ENCODE measurements at places on chromosomes 7 and 10. TPM values are rescaled to one million over a fixed set of nuclear protein-coding genes. Genes with fewer than 3 reads are reported as not detected.

DNA sequence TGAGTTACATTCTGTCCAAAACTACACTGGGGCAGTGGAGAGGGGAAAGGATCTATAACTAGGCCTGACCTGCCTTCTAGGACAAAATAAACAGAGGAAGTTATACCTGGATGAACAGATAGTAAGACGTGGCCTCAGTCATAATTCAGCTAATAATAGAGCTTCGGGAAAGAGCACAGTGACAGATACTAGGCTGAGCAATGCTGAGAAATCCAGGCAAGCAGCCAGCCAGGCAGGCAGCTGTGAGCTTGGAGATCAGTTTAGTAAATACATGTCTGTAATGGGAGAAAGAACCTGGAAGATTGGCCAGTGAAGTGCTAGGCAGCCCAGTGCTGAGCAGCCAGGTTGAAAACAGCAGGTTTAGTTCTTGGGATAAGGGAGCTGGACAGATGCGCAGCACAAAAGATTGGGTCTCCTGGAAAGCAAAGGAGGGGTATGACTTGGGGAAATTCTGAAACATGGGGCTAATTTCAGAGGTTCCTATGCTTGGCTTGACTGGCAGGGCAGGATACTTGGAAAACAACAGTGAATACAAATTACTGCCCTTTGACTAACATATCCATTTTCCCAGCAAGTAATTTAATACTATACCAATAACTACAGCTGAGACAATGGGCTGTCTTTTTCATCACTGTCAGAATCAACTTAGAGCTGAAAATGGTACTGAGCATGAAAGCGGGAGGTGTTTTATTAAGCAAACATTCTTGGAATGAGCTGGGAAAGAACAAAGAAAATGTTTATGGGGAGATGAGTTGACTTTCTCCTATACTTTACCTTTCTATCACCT lies 140.8 kb downstream of the DGKB start:
- peak; percentile 7 for DNase-seq

- peak; percentile 62 for DNase-seq
These were observed 277.8 kb downstream of the EXOC4 start for GRCh38 chr7:133530682-133531081.

GRCh38 chr10:103086261-103086660 lies 106.8 kb downstream of the NT5C2 start:
- DNase-seq, result no peak

Gene CYP3A7
- total RNA-seq, result not detected

Gene PDE6C
- not detected for total RNA-seq

GRCh38 chr10:14112056-14112455 lies 218.7 kb downstream of the FRMD4A start:
- no peak for DNase-seq

GRCh38 chr10:85318809-85319807 lies 990.7 kb downstream of the CCSER2 start:
- DNase-seq, result no peak

Gene SYT15B
- 0.09 TPM for total RNA-seq

GRCh38 chr10:131050162-131050766 lies 261.3 kb downstream of the TCERG1L start:
- DNase-seq, result peak; percentile 13

- no peak for DNase-seq
These were observed 64.3 kb upstream of the NKX6-2 start for GRCh38 chr10:132850246-132850645.

GRCh38 chr7:122618585-122619189 lies 80.2 kb downstream of the RNF133 start:
- DNase-seq, result no peak

Gene PNLIPRP1
- not detected for total RNA-seq

GRCh38 chr7:151008143-151008510 lies 16.2 kb downstream of the ATG9B start:
- DNase-seq, result no peak

Gene ADAM12
- 59.9 TPM for total RNA-seq

Gene CHST15
- 9.5 TPM for total RNA-seq

Gene MYOF
- 124 TPM for total RNA-seq

Gene SORCS1
- total RNA-seq, result not detected

DNA sequence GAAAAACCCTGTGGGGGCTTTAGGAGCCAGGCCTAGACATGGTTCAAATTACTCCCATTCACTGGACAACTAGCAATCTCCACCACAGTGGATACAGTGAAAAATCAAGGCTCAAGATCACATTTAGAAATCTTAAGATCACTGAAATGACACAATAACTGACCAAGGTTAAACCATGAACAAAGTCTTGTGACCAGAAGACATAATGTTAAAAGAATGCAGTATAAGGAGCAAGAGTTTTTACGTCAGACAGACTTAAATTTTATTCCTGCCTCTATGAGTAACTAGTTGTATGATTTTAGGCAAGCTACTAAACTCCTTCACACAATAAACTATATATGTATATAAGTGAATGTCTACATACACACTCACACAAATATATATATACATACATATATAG lies 68.5 kb downstream of the MICU1 start:
- no peak for DNase-seq

DNA sequence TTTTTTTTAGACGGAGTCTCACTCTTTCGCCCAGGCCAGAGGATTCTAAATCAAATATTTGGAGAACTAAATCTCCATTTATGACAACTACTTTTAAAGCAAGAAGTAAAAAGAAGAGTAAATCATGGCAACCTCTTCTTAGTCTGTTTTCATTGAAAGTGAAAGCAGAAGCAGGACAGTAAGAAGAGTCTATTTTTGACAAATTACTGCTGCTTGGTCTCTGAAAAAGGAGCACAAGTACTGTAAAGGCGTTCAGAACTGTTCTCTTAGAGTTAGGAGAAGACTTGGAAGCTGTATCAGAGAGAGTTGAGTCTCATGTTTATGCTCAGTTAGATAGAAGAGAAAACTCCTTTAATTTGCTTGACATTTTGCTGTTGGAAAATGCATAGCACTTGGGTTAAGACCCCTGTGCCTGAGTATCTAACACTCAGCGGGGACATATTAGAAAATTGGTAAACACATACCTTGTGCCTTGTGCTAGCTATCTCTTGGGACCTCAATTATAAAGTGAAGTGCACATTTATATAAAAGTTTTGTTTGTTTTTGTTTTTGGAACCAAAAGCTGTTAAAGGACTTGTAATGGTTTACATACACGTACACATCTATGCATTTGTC lies 433.0 kb downstream of the ANKRD7 start:
- DNase-seq, result no peak

DNA sequence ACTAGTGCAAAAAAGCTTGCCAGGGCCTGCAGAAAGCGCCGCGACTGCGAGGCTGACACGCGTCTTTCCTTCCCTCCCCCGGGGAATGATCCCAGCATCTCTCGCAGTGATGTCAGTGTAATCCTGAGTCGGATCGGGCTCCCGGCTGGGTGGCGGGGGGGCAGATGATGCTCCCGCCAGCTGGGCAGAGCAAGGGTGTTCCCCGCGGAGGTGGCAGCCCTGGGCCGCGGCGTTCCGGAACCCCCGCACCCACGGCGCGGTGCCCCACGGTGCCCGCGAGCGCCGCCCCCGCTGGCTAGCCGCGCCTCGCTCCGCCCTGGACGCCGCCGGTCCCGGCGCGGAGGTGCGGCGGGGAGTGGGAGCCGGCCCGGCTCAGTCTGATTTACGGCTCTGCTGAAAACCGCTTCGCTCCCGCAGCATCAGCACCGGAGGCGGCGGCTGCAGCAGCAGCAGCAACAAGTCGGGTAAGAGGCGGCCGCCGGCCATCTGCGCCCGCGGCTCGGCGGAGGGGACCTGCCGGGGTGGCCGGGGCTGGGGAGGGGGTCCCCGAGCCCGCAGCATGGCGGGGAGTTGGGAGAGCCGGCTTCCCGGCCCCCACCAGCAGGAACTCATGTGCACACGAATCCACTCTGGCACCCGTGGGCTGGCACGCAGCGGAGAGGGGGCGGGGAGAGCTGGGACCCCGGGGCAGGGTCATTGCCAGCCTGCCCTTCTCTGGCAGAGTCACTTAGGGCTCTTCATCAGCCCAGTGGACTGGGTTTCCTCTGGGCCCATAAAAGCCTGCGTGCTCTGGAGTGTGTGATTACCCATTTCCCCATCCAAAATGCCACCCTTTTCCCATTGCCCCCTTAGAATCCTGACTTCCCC lies at the start of gene ZNF365:
Gene ZNF365 (plus strand): TSS at position 375 of the 867 bp plus-strand sequence. CDS start 1,825 bp downstream, outside the sequence.
- DNase-seq, result peak; percentile 48

Gene CPXM2
- total RNA-seq, result 4.9 TPM

Gene CALCR
- not detected for total RNA-seq

DNA sequence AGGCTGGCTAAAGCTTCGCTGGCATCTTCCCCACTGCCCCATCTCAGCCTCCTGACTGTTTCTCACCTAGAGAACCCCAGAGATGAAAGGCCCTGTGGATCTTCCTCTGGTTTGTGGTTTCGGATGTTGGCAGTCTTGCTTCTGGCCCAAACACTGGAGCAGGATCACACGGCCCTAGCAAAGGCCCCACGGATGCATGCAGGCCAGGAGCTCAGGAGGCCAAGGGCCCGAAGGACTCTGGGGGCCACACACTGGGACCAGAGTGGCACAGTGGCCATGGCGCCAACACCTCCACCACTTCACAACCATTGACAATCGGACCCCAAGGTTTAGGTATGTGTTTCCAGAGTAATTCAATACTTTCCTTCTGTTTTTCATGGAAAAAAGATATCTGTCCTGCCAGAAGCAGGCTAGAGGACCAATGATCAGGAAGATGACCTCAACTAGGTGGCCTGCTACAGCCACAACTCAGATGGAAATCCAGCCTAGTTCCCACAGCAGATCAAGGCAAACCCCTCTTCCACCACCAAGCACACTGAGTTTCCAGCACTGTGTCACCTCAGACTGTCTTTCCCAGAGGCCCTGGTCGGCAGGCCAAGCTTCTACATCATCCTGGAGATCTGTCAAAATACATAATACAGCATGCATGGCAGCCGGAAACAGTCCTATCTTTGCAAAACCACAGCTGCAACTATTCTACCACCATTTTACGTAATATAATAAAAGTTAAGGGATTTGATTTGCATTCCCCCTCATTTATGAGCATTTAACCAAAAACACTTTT lies 53.0 kb downstream of the CTBP2 start:
- DNase-seq, result no peak

- no peak for DNase-seq
These were observed 593.5 kb upstream of the MGMT start for GRCh38 chr10:128873411-128874054.

DNA sequence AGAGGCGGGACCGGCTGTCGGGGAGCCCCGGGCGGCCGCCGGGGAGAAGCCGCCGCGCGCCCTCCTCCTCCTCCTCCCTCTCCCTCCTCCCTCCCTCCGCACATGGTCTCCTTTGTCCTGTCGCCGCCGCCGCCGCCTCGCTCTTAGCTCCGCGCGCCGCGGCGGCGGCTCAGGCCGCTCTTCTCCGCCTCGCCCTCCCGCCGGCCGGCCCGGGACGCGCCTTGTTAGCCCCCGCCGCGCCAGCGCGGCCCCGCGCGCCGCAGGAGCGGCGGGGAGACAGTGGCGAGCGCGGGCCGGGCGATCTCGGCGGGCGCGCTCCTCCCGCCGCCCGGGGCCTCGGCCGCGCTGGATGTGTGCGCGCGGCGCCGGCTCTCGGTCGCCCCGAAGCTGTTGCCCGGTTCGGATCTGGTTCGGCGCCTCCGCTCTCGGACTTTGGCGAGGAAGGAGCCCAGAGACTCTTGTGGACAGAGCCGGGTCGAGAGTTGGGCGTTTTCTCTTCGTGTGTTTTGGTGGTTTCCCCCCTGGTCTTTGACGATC lies 437.4 kb upstream of the GALNT17 start:
- peak; percentile 79 for DNase-seq

GRCh38 chr7:149077594-149077993 lies 12.9 kb downstream of the ZNF786 start:
- no peak for DNase-seq

DNA sequence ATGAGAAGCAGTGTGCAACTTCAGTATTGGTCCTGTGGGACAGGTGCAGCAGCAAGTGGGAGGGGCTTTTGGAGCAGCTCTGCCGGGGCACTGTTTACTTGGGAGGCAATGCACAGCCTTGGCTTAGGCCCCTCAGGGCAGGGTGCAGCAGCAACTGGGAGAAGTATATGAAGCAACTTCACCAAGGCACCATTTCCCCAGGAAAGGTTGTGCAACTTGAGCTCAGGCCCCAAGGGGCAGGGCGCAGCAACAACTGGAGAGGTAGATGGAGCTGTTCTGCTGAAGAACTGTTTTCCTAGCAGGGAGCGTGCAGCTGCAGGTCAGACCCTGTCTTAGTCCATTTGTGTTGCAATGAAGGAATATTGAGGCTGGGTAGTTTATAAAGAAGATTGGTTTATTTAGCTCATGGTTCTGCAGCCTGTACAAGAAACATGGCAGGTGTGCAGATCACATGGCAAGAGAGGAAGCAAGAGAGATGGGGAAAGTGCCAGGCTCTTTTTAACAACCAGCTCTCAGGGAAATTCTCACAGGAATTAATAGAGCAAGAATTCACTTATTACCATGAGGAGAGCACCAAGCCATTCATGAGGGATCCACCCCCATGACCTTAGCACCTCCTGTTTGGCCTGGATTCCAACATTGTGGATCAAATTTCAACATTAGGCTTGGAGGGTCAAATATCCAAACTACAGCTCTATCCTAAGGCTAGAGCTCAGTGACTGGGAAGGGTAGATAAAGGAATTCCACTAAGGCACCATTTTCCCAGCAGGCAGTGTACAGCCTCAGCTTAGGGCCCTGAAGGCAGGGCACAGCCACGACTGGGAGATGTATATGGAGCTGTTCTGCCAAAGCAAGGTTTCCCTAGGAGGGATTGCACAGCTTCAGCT lies 10.9 kb downstream of the GPR141 start:
- DNase-seq, result no peak

- DNase-seq, result peak; percentile 41
These were observed 151.4 kb upstream of the PRPS1L1 start for GRCh38 chr7:18179093-18179492.

Gene PNLIPRP3
- total RNA-seq, result 0.17 TPM

Gene CDHR3
- total RNA-seq, result 0.74 TPM

DNA sequence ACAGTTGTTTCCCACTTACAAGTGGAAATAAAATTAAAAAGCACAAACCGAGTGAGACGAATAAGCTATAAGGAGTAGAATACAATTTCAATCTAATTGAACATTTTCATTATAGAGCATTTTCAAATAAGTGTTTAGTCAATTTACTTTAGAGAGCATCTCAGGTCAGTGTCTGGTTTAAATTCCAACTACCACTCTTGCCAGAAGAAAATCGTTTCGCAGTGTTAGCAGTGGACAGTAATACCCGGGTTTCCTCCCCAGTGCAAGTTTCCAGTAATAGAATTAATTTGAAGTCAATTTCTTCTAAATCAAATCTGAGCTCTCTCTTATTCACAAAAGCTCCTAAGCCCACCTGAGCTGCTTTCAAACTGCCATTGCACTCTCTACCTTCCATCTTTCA lies 45.7 kb downstream of the CREB3L2 start:
- no peak for DNase-seq

- no peak for DNase-seq
These were observed 16.2 kb downstream of the GALNT17 start for GRCh38 chr7:71148098-71148497.

Gene TMUB1
- 61.3 TPM for total RNA-seq

Gene GSTK1
- 90.7 TPM for total RNA-seq

GRCh38 chr7:44267719-44268421 lies 57.5 kb downstream of the CAMK2B start:
- no peak for DNase-seq

DNA sequence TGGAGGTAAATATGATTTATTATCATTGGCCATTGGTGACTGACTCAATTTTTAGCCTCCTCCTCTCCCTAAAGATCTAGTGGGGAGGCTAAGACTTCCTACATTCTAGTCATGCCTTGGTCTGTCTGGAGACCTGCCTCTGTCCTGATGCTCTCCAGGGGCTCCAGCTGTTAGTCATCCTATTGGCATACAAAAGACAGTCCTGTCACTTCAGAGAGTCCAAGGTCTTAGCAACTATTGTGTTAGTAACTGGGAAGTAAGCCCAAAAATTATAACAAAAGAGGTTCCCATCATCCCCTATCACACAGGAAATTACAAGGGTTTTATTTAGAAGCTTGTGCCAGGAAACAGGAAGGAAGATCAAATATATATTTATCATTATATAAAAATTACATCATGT lies 400.6 kb upstream of the VSTM2A start:
- DNase-seq, result no peak

All from Daoy (cell line).